ENCODE measurements at places on chromosomes 7 and 10.
A peak's percentile ranks its signal among the peaks of the same experiment; 100 is the strongest.

DNA sequence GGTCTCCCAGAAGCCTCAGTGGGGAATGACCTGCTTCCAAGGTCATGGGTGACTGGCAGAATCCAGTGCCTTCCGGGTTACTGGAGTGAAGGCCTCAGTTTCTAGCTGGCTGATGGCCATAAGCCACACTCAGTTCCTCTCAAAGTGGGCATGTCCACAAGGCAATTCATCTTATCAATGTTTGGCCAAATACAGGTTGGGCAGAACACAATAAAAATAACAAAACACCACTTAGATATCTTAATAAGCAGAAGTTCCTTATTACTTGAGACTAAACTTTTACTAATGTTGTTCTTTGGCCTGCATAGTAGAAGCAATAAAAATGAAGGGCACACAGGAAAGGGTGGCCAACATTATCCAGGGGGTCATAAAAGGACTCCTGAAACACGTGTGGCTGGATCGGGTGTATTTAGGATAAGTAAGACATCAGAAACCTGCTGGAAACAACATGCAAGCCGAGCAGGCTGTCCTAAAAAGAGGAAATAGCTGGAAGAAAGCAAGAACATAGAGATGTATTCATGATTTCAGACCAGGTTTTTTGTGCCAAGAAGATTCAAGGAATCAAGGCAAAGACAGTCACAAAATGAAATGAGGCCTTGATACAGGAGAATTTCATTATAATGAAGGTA is 19.6 kb upstream of the AKR1C2 start:
- no peak for DNase-seq

DNA sequence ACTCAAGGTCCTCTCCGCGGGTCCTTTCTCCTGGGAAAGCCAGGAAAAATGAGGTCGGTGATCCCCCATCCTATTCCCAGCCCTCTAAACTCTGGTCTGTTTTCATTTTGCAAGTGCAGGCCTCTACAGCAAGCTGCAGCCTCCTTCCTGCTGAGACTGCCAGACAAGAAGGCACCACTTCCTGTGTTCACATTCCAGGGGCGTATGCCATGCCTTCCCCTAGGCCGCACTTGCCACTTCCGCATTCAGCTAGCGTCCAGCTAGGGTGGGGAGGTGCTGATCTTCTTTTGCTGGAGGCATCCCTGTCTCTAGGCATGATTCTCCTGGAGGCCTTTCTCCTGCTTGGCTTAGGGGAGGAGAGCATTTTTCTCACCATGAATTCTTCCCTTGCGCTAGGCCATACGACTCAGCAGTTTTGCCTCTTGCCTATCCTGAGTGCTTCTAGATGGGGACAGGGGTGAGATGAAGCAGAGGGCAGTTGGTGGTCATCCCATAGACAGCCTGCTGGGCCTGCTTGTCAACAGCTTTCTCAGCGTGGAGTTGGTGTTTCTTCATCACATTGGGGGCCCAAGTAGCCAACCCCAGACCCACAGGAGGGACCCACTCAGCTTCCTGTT is 328.9 kb downstream of the RPS24 start:
- DNase-seq: peak; percentile 4

GRCh38 chr7:24249266-24249665 is 34.7 kb upstream of the NPY start:
- no peak for DNase-seq

DNA sequence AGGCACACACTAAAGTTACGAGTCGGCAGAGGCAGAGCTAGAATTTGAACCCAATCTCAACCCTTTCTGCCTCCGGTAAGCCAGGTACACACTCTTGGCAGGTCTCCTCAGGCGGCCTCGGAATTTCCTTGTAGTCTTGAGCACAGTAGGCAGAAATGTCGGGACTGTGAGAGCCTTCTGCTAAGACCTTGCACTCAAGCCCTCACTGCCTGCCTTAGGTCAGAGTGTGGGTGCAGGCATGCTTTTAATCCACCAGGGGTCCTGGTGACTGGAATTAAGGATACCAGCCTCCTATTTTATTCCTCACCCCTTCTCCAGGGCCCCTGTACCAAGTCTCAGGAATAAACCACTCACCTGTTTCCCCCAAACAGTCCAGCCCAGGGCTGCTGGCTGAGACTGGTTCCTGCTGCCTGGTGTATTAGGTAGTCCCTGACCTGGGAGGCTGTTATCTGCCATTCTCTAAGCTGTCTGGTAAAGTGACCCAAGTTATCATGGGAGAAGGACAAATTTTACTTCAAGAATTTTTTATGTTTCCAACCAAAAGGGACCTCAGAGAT is 855 bp downstream of the ATP6V1F start:
- DNase-seq: peak; percentile 63

GRCh38 chr10:49123981-49124950 is 8.9 kb upstream of the VSTM4 start:
- DNase-seq: no peak

DNA sequence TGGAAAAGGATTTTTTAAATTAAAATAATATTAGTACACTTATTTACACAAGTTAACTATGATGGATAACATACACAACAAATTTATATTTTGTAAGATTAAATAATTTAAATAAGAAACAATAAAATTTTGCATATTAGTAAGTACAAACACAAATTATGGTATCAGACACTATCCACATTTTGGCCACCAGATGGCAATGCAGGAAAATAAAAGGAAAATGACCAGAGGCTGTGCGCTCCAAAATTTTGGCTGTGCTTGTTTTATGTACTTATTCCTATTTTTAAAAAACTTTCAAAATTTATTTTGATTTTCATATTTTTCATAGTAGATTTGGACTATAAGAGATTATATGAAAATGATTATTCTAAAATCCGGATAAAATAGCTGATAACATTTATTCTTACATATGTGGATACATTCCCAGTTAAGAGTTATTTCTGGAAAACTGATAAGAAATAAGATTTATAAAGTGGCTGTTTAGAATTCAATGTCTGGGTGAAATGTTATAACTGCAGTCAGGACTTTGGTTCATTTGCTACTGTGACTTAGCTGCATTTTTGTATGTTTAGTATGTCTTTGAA is 274.7 kb upstream of the HGF start:
- peak; percentile 45 for DNase-seq

GRCh38 chr7:116315803-116316202 is 105.5 kb downstream of the TES start:
- DNase-seq: no peak

DNA sequence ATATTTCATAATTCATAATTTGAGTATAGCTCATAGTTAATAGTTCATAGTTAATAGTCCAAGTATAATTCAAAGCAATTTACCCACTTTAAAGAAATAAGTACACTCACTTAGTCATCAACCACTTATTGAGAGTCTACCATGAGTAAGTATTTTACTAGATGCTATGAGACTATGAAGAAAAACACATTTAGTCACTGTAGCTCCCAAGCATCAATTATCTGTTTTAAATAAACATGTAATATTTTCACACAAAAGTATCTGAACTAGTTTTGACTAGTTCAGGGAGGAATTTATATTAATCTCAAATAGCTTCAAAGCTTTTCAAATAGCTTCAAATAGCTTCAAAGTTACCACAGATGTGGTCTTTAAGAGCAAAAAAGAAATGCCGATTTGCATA is 119.2 kb downstream of the ANK3 start:
- no peak for DNase-seq

DNA sequence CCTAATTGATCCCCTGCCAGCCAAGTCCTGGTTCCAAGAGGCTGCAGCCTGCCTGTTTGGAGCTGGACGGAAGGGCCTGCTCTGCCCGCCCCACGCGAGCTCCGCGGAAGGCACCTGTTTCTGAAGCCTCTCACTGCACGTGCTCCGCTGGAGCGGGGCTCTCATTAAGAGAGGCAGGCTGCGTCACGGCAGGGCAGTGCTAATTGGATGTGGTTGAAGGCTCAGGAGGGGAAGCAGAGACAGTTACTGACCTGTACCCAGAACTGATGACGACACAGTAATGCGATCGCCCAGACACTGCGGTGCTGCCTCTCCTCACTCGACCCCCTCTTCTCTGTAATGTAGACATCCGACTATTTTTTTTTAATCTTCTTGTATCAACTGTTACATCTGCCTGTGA is 411.1 kb upstream of the MGMT start:
- DNase-seq: no peak

DNA sequence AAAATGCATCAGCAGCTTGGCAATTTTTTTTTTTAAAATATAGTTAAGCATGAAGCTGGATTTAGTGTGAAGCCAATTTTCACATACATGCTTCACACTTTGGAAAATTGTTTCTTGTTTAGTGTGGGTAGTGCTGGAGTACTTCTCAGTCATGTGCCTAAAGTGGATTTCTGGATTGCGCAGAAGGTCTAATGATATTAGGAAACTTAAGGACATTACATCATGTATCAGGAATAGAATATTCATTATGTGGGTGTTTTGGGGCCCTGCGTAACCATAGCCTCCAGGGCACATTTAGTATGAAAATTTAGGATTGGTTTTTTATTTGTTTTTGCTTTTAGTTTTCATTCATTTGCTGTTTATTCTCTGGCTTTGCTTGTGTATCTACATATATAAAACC is 28.8 kb upstream of the BNIP3 start:
- DNase-seq: no peak

- DNase-seq: peak; percentile 47
Measured at GRCh38 chr7:143900230-143900766, 1.7 kb downstream of the TCAF1 start.

GRCh38 chr7:70700055-70700940 is 431.6 kb upstream of the GALNT17 start:
- no peak for DNase-seq

DNA sequence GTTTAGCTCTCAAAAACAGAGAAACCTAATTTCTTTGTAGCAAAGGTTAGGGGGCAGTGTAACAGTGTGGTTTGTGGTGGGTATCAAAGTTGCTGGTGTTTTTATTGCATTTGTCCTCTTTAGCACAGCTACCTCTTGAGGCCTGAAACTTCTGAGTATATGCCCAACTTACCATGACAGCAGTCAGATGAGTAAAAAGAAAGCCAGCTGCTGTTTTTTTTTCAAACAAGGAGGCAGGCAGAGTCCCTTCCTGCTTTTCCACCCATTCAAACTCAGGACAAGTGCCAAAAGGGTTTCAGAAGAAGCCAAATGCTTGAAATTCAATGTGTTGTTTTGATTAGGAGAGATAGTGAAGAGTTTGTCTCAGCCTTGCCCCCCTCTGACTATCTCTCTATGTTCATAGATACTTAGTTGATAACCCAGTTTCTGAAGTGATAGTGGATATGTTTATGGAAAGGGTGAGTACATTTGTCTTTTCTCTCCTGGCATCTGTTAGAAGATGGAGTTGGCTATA is 23.1 kb downstream of the GBF1 start:
- DNase-seq: no peak

DNA sequence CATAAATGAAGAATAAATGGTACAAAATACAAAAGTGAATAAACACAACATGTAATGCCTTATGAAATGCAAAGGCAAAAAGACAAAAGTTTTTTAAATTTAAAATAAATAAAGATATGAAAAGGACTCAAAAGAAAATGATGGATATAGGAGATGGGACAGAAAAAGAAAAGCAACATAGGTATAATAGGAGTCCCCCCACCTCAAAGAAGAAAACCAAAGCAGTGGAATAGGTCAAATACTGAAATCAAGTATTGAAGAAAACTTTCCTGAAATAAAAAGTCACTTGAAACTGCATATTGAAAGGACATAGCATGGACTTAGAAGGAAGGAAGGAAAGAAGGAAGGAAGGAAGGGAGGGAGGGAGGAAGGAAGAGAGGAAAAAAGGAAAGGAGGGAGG is 110.0 kb upstream of the FAM204A start:
- no peak for DNase-seq

All from brain microvascular endothelial cell (primary cell).